ENCODE measurements at places on chromosomes 12 and 14.

DNA sequence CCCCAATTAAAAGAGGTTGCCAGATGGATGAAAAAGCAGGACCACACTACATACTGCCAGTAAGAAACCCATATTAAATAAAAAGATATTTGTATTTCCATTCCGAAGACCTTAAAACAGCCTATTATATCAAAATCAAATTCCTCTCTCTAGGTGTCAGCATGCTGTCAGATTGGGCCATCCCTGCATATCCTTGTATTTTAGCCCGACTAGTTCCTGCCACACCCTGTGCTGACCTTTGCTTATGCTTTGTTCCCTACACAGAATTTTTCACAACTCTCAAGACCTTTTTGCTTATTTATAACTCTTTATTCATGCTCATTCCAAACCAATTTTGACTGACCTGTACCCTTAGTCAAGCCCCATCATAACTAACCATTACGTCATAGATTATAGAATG is 12.8 kb downstream of the GSKIP start:
- DNase-seq = no peak

DNA sequence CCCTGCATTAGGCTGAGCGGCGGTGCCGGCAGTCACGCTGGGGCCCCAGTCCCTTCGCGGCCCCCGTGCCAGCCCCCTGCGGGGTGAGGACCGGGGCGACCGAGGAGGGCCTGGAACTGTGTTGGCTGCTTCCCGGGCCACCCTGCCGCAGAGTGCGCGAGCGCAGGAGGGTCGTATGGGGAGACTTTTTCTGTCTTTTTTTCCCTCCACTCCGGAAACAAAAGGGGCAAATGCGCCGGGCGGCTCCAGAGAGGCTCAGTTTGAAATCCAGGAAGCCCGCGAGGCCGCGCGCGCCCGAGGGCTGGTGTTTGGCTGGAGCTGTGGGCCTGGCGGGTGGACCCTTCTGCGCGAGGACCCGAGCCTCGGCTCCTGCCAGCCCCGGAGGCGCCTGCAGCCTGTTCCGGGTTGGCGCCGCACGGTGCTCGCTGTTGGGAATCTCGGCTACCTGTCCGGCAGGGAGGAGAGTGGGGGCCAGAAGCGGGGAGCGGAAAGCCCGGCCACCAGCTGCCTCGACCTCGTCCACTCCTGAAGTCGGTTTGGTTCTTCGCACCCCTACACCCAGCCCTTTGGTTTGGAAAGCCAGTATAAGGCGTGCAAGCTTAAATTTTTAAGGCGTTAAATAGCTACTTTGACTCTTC is 638 bp downstream of the PLEKHG3 start:
- no peak for DNase-seq

GRCh38 chr12:65565601-65566560 is 258.4 kb upstream of the HMGA2 start:
- DNase-seq = peak; percentile 98

DNA sequence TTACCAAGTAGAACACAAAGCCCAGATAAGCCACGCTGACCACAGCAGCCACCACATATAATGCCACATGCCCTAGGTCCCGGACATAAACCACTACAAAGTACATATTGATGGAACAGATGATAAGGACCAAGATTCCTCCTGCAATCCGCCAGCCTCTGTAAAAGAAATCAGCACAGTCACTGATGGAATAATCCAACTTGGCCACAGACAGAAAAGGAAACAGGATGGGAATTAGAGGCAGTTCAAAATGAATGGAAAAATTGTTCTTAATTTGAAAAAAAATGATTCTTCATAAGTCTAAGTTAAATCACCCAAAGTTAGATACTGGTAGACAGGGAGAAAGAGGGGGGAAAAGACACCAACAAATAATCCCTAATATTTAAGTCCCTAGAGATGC is 35.4 kb downstream of the SLC11A2 start:
- no peak for DNase-seq

- DNase-seq = peak; percentile 19
Observed at GRCh38 chr14:23123419-23123818, 4.4 kb upstream of the CEBPE start.

DNA sequence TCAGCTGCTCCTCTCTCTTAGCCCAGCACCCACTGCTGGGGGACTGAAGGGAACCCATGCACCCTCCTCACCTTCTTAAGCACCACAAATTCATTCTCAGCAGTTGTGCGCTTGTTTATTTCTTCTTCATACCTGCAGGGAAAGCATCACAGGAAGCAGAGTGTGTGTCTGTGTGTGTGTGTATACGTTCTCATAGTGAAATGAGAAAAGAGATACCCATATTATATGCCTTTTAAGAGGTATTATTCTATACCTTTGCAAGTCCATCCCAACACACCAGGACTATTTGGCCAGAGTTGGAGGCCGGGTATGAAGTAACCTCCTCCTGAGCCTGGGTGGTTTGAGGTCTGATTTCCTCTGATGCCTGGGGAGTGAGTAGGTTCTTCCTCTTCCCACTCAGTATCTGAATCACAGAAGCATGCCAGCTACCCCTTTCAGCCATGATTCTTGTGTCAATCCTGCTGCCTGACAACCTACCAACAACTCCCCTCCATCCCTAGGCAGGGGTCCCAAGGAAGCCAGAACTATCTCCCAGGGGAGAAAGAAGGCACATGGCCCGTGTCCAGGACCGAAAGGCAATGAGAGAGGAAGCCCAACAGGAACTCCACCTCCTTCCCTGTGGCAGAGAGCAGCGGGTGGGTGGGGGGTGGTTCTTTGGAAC is 3.0 kb downstream of the KRT73 start:
- DNase-seq = no peak

DNA sequence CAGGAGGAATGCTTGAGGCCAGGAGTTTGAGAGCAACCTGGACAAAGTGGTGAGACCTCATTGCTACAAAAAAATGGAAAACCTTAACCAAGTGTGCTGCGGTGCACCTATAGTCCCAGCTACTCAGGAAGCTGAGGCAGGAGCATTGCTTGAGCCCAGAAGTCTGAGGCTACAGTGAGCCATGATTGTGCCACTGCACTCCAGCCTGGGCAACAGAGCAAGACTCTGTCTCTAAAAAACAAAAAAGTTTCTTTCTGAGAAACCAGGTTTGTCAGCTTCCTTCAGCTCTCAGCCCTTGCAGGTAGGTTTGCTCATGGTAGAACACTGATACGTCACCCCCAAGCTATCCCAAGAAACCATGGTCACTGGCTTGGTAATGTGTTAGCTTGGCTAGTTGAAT is 20.0 kb upstream of the MORN3 start:
- no peak for DNase-seq

GRCh38 chr14:102752239-102752847 is 24.9 kb upstream of the TRAF3 start:
- no peak for DNase-seq

DNA sequence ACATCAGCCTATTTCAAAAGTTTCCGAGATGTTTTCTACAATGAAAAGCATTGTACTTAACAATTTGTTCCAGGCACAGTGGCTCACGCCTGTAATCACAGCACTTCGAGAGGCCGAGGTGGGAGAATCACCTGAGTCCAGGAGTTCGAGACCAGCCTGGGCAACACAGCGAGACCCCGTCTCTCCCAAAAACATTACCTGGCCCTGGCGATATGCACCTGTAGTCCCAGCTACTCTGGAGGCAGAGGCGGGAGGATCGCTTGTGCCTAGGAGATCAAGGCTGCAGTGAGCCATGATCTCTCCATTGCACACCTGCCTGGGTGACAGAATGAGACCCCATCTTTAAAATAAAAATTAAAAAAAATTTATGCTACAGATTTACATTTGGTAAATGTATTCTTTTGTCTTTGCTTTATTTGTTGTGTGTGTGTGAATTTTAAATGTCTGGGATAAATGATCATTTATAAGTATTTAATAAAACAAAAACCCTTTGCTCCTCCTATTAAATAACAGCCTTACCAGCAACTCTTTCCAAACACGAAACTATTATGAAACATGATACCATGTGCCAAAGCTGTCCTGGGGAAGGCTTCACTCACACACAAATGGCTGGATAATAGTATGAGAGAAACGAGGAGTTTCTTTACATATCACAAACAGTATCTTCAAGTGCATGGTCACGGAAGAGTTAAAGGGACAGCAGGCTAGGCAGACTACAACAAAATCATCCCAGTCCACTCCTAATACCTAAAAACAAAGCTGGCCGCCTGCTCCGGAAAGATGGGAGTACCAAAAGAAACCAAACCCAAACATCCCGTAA is 1.1 kb downstream of the ATXN3 start:
- no peak for DNase-seq

- DNase-seq = no peak
Observed at GRCh38 chr12:11397366-11397765, 2.0 kb upstream of the PRB2 start.

- peak; percentile 88 for DNase-seq
Observed at GRCh38 chr12:6927379-6928021, at the start of gene ATN1. ATN1 (plus strand) TSS chr12:6927959; CDS start chr12:6934002, 6,043 bp downstream.

DNA sequence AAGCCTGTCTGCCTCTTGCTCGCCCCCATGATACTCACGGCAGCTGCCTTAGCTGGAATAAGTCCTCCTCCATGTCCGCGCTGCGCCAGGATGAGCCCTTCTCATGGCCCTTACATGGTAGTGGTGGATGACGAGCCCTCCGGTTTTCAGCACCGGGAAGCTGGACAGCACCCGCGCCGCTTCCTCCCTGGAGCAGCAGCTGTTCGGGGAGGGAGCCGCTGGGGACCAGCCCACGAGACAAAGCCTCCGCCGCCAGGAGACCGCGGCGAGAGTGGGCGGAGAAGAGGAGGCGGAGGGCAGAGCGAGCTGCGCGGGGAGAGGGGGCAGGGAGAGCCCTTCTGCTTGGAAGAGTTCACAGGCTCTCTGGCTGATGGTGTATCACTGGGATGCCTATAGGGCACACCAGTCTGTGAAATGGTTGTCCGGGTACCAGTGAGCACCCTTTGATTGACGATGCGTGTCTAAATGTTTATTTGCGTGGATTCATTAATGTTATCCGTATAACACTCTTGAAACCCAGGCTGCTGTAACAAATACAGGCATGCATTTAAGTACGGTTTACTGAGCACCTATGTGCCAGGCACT is at the start of gene SVOP:
TSS of gene SVOP (minus strand) at position 273 of the 585 bp plus-strand sequence. CDS start at position 73, 200 bp downstream.
- peak; percentile 80 for DNase-seq

DNA sequence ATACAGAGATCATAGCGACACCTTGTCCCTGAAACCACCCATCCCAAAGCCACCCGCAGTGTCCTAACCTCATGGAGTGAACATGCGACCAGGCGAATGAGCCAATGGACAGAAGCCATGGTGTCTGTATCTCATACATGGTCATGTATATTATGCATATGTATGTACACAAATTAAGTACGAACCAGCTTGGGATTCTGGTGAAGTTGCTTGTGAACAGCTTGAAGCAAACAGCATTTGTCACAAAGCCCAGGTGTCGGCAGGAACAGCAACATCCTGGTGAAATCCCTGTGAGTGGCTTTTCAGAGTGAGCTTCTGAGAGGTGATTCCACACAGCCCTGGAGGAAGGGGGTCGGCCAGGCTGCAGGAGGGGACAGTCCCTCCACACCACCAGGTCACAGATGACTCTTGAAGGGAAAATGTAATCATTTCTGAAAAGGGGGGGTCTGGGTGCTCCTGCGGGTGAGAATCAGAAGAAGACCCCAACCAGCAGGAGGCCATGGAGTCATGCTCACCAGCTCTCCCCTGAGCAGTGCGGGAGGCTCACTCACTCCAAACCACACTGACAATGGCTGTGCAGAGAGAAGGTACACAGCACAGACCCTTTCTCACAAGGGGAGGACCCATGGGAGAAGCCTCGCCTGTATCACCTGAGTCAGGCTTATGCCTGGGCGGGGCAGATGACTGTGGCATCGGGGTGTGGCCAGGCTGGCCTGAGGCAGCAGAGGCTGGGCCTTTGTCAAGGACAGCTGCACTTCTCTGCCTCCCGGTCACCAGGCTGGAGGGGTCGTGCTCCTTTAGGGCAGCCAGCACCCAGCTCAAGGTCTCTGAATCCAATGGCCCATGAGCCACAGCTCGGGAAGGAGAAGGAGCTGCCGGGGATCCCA is 14.3 kb downstream of the CHGA start:
- no peak for DNase-seq

- DNase-seq = no peak
Observed at GRCh38 chr14:52395728-52396127, 81.6 kb downstream of the PTGER2 start.

GRCh38 chr14:55129428-55130195 is 560 bp downstream of the LGALS3 start:
- DNase-seq = peak; percentile 70

DNA sequence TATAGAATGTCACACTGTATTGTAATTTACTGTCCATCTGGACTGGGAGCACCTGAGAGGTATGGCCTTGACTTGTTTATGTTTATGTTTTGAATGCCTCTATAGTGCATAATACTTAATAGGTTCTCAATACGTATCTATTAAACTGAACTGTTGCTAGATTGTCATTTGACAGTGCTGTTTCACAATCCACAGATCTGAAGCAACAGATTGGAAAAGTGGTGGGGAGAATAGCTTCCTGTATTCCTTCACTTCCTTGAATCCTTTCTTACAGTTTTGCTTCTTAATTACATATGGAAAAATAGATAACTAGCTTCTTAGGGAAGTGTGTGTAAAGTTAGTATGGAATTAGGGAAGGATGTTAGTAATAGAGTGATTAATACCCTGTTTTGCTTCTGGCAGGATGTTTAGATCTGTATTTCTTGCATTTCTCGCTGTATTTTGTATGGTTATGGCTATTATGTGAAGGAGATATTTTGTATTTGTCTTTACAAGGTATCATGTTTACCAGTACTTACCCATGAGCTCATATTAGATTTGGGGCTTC is 4.5 kb downstream of the CNOT2 start:
- no peak for DNase-seq

- DNase-seq = no peak
Observed at GRCh38 chr12:45296046-45296586, 80.2 kb downstream of the ANO6 start.

- DNase-seq = peak; percentile 95
Observed at GRCh38 chr12:108734200-108734906, 3.0 kb upstream of the CORO1C start.

GRCh38 chr12:24109381-24110039 is 160.0 kb upstream of the SOX5 start:
- no peak for DNase-seq

DNA sequence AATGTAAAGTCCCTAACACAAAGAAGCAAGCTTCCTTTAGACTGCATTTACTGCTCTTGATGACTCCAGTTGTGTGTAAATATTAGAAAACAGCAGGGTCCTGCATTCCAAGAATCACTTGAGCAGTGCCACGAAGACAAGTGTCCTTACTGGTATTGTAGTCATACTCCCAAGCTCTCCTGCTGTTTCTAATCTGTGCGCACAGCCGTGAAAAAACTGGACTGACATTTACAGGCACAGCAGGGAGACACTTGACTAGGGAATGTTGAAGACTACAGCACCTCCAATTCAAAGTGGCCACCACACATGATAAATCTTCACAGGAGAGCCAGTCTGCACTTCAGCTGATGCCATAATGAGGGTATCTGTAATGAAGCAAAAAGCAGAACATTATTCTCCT is 91.4 kb downstream of the VRK1 start:
- DNase-seq = peak; percentile 19

- DNase-seq = peak; percentile 5
Observed at GRCh38 chr12:13085968-13086686, 17.3 kb downstream of the GSG1 start.

- DNase-seq = no peak
Observed at GRCh38 chr14:99183716-99184115, 88.3 kb downstream of the BCL11B start.
